ENCODE measurements at places on chromosomes 4 and X.

GRCh38 chr4:1411436-1412375, 5.5 kb upstream of the NKX1-1 start:
- no peak for DNase-seq

- no peak for DNase-seq
Observed at GRCh38 chr4:150827226-150827625, 187.9 kb downstream of the LRBA start.

DNA sequence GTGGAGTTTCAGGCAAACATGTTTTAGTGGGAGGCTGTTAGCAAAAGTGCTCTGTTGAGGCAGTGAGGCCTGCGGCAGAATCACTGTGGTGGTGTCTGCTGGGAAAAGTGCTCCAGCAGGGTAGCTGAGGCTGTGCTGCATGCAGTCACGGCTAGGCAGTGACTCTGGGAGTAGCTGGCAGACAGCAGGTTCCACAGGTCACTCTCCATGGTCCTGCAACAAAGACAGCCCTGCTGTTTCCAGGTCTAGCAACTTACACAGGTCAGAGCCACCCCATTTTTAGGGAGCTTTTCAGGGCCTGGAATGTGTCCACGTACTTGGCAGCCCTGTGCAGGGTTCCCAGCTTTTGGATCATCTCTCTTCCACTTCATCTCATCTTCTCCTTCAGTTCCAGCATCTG, 184.3 kb downstream of the NAA11 start:
- peak; percentile 33 for DNase-seq

- peak; percentile 18 for DNase-seq
Observed at GRCh38 chr4:110630688-110631402, 8.0 kb upstream of the PITX2 start.

- no peak for DNase-seq
Observed at GRCh38 chr4:94305466-94306225, 37.0 kb downstream of the HPGDS start.

GRCh38 chr4:98536631-98537030, 121.8 kb downstream of the TSPAN5 start:
- DNase-seq, result no peak

- no peak for DNase-seq
Observed at GRCh38 chr4:52243367-52243766, 192.3 kb downstream of the SPATA18 start.

- no peak for DNase-seq
Observed at GRCh38 chr4:11805842-11806241, 377.1 kb upstream of the HS3ST1 start.

GRCh38 chr4:38818441-38818976, 13.9 kb upstream of the TLR1 start:
- DNase-seq, result no peak

DNA sequence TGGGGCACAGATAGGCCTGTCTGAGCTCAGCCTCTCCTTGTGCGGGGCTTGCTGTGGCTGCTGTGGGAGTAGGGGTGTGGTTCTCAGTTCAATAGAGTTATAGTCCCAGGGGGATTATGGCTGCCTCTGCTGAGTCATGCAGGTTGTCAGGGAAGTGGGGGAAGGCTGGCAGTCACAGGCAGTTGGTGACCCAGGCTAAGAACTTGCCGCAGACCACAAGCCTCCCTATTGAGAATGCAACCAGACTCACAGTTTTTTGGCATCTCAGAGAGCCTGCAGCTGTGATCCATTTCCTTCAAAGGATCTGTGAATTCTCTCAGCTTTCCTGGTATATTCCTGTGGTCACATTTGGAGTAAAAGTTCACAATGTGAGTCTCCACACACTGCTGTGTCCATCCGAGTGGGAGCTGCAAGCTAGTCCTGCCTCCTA, 364.9 kb downstream of the ZNF674 start:
- no peak for DNase-seq

DNA sequence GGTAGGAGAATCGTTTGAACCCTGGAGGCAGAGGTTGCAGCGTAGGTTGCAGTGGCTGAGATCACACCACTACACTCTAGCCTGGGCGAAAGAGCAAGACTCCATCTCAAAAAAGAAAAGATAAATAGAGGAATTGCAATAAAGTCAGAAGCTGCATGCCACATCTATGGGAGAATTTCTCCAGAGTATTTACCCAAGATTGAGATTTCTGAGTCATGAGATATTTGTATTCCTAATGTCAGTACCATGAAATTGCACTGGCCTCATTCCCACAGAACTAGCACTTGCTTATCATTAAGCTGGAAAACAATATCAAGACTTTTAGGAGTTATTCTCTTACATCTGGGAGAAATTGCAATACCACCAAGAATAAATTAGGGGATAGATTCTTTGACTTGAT, 37.4 kb downstream of the ASIC5 start:
- DNase-seq, result no peak

- no peak for DNase-seq
Observed at GRCh38 chr4:141376769-141377168, 156.1 kb downstream of the ZNF330 start.

GRCh38 chr4:18691431-18692200, 670.1 kb upstream of the LCORL start:
- DNase-seq, result peak; percentile 46

- DNase-seq, result no peak
Observed at GRCh38 chr4:17385403-17385802, 126.5 kb downstream of the QDPR start.

DNA sequence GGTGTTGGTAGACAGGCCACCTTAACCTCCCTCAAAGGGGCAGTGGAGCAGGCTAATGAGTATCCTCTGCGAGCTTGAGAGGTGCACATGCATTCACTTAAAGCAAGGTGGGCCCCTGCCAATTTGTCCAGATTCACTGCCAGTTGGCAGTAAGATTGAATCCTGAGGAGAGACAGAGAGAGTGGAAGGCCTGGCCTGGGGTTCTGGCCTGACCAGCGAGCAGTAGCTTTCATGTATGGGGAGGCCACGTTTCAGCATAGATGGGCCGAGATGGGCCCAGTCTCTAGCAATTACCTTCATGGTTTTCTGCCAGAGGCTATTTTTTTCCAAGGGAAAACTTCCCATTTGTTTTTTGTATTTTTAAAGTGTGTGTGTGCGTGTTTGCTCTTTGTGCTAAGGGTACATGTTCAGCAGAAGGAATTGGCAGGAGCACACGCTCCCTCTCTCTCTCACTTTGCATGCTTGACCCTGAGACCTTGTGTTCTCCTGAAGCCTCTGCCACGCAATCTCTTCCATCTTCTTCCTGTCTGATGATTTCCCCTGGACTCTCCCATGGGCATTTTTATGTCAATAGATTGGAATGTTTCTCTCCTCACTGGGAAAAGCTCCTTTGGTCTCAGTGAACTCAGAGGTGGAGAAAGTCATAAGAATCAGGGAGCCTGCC, 215.8 kb upstream of the SFRP2 start:
- DNase-seq, result no peak

DNA sequence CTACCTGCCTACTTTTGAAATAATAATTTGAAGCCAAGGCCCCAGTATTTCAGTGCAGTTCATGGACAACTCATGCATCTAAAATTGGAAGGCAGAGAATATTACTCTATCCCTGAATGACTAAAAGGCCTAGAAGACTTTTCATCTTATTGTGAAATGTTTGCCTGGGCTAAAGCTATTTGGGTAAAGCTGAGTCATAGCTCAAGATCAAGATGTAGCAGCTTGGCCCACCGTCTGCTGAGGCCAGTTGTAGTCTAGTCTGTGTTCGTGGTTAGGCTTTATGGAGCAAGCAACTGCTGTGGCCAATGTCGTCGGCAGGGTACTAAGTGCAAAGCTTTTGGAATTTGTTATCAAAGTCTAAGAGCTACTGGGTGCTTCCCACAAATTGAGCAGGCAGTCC, 929.1 kb downstream of the RAB28 start:
- DNase-seq, result no peak

GRCh38 chrX:154661899-154662298, 8.5 kb upstream of the CTAG2 start:
- no peak for DNase-seq

All from kidney (tissue), 22 donors.